Inflammatory macrophage treated with lipopolysaccharide for 4 hours (primary cell): ENCODE measurements at places on chromosomes 11 and 22.
A peak's percentile ranks its signal among the peaks of the same experiment; 100 is the strongest.

- DNase-seq, result no peak
Observed at GRCh38 chr11:108370990-108371389, 96.3 kb downstream of the C11orf65 start.

DNA sequence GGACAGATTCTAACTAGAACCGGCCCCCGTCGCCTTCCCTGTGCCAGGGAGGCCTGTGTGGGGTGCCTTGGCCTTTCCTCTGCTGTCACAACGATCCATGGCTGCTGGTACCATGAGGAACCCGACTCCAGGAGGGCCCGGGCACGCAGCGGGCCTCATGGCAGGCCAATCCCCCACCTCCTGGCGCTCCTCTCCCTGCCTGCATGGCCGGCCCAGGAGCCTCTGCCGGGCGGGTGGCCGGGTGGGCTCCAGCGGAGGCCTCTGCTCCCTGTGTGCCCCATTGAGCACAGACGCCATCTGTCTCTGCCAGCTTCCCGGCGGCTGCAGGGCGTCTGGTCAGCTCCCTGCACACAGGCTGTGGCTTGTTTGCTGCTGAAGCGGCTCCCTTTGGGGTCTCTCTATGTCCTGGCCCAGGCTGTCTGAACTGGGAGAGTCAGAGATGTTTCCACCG lies 86.5 kb downstream of the MYEOV start:
- no peak for DNase-seq

DNA sequence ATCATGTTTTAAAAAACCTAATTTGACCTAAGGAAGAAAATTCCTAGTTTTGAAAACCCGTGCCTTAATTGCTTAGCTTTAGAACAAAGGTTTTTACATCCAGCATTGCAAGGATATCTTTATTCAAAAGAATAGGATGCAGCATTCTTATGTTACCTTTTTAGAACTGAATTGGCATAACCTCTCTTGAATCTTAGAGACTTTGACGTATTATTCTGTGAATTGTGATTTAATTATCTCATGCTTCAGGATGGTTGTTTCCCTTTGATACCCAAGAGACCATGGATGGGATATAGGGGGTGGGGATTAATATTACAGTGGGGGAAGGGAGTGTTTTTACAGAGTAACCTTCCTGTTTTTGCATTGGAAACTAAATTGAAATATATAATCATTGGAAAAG lies 49.4 kb downstream of the ARHGEF12 start:
- no peak for DNase-seq

- DNase-seq, result no peak
Observed at GRCh38 chr11:31986201-31986889, 104.5 kb upstream of the RCN1 start.

DNA sequence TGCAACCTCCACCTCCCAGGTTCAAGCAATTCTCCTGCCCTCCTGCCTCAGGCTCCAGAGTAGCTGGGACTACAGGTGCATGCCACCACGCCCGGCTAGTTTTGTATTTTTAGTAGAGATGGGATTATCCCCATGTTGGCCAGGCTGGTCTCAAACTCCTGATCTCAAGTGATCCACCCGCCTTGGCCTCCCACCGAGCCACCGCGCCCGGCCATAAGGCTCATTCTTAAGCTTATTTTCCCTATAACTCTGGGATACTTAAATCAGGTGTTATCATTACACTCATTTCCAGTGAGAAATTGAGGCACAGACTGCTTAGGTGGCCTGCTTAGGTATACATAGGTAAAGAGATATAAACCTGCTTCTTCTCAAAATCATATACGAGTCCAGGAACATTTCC lies 188.3 kb upstream of the MTNR1B start:
- no peak for DNase-seq

- peak; percentile 52 for DNase-seq
Observed at GRCh38 chr11:108117746-108118371, 3.5 kb upstream of the ACAT1 start.

DNA sequence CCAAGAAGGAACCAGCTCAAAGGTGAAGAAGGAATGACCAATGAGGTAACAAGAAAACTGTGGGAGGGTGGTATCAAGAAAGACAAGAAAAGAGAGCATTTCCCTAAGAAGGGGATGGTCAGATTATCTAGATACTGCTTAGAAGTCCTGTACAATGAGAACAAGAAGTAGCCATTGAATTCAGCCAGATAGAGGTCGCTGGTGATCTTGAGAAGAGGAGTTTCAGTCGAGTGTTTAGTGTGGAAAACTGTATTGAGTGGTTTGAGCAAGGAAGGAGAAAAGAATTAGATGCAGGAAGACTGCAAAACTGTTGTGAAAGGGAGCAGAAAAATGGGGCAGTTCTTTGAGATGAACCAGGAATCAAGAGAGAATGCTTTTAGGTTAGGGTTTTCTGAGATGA lies 74.6 kb upstream of the FAT3 start:
- DNase-seq, result no peak

- peak; percentile 69 for DNase-seq
Observed at GRCh38 chr11:82682003-82682751, 51.5 kb downstream of the FAM181B start.

GRCh38 chr11:35146711-35147110 lies 7.7 kb downstream of the CD44 start:
- peak; percentile 76 for DNase-seq

GRCh38 chr11:37505406-37505805 lies 907.4 kb upstream of the RAG2 start:
- DNase-seq, result no peak

GRCh38 chr11:57196596-57196995 lies 14.8 kb downstream of the LRRC55 start:
- no peak for DNase-seq

DNA sequence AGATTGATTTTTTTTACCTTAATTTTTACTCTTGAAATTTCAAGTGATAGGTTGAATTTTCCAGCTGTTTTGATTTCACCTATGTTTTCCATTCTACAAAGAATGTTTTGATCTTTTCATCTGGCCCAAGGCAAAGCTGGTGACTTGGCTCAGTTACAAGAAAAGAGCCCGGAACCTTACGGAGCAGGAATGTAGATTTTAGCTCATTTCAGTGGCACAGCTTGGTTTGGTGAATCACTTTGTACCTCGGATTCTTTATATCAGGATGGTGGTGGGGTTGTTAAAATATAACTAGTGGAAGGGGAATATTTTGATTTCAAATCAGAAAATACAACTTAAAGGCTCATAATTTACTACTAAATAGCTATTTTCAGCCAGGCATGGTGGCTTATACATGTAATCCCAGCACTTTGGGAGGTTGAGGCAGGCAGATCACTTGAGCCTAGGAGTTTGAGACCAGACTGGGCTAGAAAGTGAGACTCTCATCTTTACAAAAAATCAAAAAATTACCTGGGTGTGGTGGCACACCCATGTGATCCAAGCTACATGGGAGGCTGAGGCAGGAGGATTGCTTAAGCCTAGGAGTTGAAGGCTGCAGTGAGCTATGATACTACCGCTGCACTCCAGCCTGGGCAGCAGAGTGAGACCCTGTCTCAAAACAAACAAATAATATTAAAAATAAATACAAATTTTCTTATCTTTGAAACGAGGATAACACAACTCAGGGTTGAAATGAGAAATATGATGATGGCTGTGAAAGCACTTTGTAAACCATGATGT lies 9.4 kb upstream of the GRIK4 start:
- DNase-seq, result no peak

DNA sequence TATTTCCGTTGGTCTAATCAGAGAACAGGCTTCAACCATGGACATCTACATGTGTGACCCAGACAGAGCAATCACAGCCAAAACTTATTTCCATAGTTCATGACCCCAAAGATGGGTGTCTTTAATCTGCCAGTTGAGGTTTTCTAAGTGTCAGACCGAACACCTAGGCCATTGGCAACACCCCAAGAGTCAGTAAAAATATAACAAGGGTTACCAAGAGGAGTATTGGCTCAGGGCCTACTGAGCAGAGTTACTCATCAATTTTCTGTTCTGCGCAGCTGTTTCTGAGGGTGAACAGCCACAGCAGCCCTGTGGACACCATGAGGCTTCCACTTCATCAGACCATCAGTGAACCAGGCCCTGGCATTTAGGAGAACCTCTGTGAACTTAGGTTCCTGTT lies 18.8 kb downstream of the GUCD1 start:
- no peak for DNase-seq
